ENCODE measurements at places on chromosomes 2 and 18.

DNA sequence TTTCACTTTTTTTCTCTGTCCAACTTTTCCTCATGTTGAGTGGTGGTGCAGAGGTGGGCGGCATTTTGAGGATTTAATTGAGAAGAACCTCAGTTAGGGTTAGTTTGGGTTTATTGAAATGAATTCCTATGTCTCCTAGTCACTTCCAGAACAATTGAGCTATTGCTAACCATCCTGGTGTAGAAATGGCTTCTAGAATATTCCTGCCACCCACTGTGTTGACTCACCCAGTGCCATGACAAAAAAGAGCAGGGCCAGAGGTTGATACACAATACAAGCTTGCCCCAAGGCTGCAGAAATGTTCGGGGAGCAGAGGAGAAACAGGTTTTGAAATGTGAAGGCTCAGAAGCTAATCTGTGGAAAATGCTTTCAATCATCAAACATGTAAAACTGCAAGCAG lies 167.1 kb upstream of the TRIB2 start:
- H3K4me1 ChIP-seq = no peaks in the 10 kb centered on the region
- no peaks in the 10 kb centered on the region for H3K27me3 ChIP-seq
- peak; percentile 19 for DNase-seq
- H3K4me3 ChIP-seq = no peak overlapping the region

DNA sequence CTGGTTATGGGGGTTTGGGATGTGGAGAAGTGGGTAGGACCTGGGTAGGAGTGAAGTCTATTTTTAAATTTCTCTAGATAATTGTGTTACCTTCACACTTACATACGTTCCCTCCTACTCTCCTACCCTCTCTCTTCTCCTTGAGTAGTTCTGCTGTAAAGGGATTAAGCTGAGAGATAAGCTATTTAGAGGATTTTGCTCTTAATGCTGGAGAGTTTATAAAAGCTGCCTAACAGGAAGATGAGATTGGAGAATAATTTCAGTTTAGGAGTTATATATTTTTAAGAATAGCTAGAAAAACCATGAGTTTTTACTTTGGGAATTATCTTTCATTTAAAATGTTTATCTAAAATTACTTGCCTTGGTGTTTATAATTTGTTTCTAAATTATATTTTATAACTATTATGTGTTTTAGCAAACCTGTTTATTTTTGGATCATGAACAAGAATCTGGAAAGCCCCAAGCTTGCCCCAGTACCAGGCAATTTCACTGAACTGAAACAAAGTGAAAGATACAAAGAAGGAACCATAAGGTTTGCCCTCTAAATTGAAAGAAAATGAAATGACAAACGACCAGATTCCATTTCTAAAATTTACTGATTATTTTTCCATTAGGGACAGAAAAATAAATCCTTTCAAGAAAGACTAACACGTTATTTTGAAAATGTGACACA lies 101.5 kb downstream of the ZNF532 start:
- H3K27ac ChIP-seq = peak overlapping the region; percentile 85
- no peak for DNase-seq
- no peak overlapping the region for H3K4me3 ChIP-seq

- H3K4me1 ChIP-seq = no peaks in the 10 kb centered on the region
- no peak overlapping the region for H3K4me3 ChIP-seq
- H3K27ac ChIP-seq = no peak overlapping the region
- no peak for DNase-seq
Observed at GRCh38 chr2:214699236-214699635, 110.2 kb downstream of the BARD1 start.

- DNase-seq = no peak
- no peaks in the 10 kb centered on the region for H3K4me1 ChIP-seq
- H3K36me3 ChIP-seq = no peaks in the 10 kb centered on the region
- H3K27me3 ChIP-seq = peaks cover 74% of the 10 kb centered on the region
- H3K27ac ChIP-seq = no peak overlapping the region
Observed at GRCh38 chr2:240818293-240819125, 1.5 kb downstream of the KIF1A start.

- H3K27ac ChIP-seq = no peak overlapping the region
- peaks cover under 1% of the 10 kb centered on the region for H3K4me1 ChIP-seq
- no peaks in the 10 kb centered on the region for H3K27me3 ChIP-seq
- no peak overlapping the region for H3K4me3 ChIP-seq
- no peaks in the 10 kb centered on the region for H3K36me3 ChIP-seq
Observed at GRCh38 chr2:233080836-233081229, 20.7 kb downstream of the INPP5D start.

DNA sequence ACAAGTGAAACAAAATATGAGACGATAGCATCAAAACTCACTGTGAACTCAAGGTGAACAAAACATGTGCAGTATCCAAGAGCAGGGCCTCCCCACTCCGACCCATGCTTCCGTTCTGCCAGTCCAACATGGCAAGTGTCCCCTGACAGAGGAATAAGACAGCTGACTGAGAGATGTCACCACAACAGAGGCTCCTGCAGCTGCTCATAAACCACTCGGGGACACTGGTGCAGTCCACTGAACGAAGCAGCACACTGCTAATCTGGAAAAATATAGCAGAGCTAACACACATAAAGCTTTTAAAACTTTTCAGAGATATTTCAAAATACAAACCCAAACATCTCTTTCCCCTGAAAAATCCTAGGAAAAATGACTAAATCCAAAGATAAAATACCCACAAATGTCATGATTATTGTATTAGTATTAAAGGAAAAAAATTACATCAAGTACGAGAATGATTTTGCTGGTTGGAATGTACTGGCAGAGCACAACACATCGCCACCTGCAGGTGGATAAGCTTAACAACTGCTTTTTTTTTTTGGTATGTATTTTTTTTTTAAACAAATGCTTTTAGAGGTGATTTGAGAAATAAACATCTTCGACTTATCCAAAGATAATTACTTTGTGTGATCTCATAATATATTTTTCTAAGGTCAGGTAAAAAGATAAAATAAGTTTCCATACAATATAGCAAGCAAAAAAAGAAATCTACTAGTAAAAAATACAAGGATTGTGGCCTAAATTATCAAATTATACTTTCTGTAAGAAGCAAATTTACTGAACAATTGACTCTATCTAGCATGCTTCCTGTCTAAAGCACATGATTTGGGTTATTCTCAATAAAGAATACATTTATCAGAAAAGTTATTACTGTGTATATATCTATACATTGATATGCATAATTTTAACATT lies 18.6 kb downstream of the THADA start:
- no peak overlapping the region for H3K4me3 ChIP-seq
- peak overlapping the region; percentile 27 for H3K27ac ChIP-seq
- H3K27me3 ChIP-seq = no peaks in the 10 kb centered on the region
- peaks cover 25% of the 10 kb centered on the region for H3K36me3 ChIP-seq
- no peaks in the 10 kb centered on the region for H3K4me1 ChIP-seq

DNA sequence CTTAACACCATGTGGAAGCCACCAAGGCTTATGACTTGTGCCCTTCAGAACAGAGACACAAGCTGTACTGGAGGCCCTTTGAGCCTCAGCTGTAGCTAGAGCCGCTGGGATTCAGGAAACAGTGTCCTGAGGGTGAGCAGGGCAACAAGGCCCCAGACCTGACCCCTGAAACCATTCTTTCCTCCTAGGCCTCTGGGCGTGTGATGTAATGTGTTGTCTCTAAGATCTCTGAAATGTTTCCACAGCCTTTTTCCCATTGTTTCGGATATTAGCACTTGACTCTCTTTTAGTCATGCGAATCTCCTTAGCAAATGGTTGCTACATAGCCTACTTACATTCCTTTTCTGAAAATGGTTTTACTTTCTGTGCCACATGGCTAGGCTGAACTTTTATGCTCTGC lies 114.9 kb downstream of the CD8B2 start:
- H3K4me3 ChIP-seq = no peak overlapping the region
- H3K27me3 ChIP-seq = no peaks in the 10 kb centered on the region
- H3K36me3 ChIP-seq = no peaks in the 10 kb centered on the region
- DNase-seq = no peak
- H3K4me1 ChIP-seq = no peaks in the 10 kb centered on the region

DNA sequence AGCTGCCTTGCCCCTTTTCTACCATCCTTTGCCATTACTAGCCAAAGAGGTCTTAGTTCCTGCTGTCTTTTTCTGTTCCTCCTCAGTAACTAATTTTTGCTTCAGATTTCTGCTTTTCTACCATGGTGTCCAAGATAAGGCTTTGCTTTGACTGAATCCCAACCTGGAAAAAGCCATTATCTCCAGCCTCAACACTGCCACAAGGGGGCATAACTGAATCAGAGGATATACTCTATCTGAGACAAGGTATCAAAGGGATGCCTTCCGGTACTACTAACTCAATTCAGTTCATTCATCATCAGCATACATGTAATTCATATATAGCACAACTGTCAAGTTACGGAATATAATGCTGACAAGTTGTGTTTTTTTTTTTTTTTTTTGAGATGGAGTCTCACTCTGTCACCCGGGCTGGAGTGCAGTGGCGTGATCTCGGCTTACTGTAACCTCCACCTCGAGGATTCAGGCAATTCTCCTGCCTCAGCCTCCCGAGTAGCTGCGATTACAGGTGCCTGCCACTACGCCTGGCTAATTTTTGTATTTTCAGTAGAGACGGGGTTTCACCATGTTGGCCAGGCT lies 11.4 kb downstream of the OSGEPL1 start:
- peaks cover 30% of the 10 kb centered on the region for H3K36me3 ChIP-seq
- peak; percentile 42 for DNase-seq
- H3K4me3 ChIP-seq = no peak overlapping the region

DNA sequence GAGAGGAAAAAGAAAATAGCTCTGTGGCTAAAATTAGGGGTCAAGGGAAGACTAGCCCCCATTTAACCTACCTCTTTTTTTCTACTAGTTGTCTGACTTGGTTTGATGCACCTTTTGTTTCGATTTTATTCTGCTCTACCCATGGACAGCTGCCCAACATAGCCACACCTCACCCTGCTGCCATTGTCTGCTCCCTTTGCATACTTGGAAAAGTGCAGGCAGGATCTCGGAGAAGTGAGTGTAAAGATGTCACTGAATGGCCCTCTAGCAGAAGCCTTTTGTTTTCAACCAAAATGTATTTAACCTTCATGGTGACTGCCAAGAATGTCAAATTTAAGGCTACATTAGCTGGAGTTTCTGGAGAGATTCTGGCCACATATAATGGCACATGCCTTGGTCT lies 62.9 kb downstream of the SETBP1 start:
- no peak overlapping the region for H3K4me3 ChIP-seq
- H3K36me3 ChIP-seq = no peaks in the 10 kb centered on the region
- H3K4me1 ChIP-seq = peaks cover 34% of the 10 kb centered on the region
- no peaks in the 10 kb centered on the region for H3K27me3 ChIP-seq

- no peaks in the 10 kb centered on the region for H3K27me3 ChIP-seq
- no peak overlapping the region for H3K27ac ChIP-seq
- no peaks in the 10 kb centered on the region for H3K36me3 ChIP-seq
- no peak overlapping the region for H3K4me3 ChIP-seq
Observed at GRCh38 chr18:13392029-13392750, 173.6 kb downstream of the LDLRAD4 start.
